Left ventricle myocardium inferior (tissue), 1 donor: ENCODE measurements at places on chromosomes 7 and 10. TPM values are rescaled to one million over a fixed set of nuclear protein-coding genes. Genes with fewer than 3 reads are reported as not detected.

RBP3 gene
- not detected for total RNA-seq

MICALL2 gene
- 8.3 TPM for total RNA-seq

ZMIZ1 gene
- total RNA-seq, result 55.9 TPM

ADARB2 gene
- total RNA-seq, result 0.11 TPM

MRC1 gene
- total RNA-seq, result 18.9 TPM

AKR1D1 gene
- total RNA-seq, result not detected

ASZ1 gene
- total RNA-seq, result not detected

CCZ1 gene
- total RNA-seq, result 40.5 TPM

ADIRF gene
- 41.1 TPM for total RNA-seq

ITGB8 gene
- total RNA-seq, result 1.5 TPM

BTBD16 gene
- not detected for total RNA-seq

ANXA8L1 gene
- total RNA-seq, result not detected

ZCWPW1 gene
- total RNA-seq, result 4.6 TPM

CPXM2 gene
- total RNA-seq, result 4.5 TPM

PCLO gene
- 4.2 TPM for total RNA-seq

TRPV5 gene
- not detected for total RNA-seq

OR13A1 gene
- not detected for total RNA-seq

ZDHHC6 gene
- 21.2 TPM for total RNA-seq

PSPH gene
- total RNA-seq, result 12.9 TPM

APBB1IP gene
- total RNA-seq, result 2.6 TPM

HOXA10 gene
- not detected for total RNA-seq

CHRM2 gene
- total RNA-seq, result 76.2 TPM

BICC1 gene
- total RNA-seq, result 5.7 TPM

OR2A1 gene
- not detected for total RNA-seq

PNLIP gene
- total RNA-seq, result not detected

SYT15 gene
- total RNA-seq, result 1.9 TPM
